AG10803 (cell line): ENCODE measurements at places on chromosomes 7 and 10.

- DNase-seq: no peak
Measured at GRCh38 chr7:39919646-39920045, 30.4 kb upstream of the CDK13 start.

DNA sequence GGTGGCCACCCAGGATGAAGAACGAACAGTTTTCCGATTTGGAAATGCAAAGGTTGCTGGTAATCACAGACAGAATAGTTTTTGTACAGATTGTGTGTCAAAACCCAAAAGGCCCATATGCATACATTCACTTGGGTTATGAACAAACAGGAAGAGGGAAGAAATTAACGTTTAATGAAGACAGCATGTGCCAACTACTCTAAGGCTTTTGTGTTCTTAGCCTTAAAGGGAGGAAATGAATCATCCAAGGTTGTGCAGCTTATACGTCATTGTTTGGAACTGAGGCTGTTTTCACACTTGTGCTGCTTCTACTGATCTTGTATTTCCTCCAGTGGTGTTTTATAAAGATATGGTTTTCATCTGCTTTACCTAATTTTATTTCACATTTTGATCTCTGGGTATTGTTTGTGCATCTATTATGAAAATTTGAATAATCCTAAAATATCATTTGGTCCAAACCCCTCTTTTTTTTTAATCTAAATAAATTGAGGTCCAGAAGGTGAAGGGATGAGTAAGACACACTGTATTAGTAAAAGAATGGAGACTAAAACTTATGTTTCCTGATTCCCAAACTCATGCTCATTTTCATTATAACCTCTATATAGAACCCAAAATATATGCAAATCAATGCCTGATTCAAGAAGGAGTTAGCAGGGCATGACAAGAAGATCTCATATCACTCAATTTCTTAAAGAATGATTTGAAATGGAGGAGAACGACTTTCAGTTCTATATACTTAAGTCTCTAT is 373.1 kb downstream of the THSD7A start:
- DNase-seq: peak; percentile 57

DNA sequence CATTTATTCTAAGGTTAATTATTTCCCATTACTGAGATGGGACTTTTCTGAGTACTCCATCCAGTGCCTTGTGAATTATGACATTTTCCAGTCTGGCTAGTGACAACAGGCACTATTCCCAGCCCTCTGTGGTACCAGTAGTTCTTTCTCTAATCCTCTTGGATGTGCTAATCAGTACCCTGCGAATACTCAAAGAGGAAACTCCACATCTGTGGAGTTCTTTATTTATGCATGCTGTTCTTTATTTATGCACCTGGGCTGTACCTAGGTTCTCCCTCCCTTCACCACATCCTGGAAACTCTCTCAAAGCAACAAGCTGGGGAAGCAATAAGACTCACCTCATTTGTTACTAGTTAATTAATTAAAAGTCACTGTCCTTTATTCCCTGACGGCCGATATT is 83.5 kb downstream of the TSPAN12 start:
- no peak for DNase-seq

- DNase-seq: peak; percentile 32
Measured at GRCh38 chr10:56537984-56538383, 176.9 kb upstream of the ZWINT start.

DNA sequence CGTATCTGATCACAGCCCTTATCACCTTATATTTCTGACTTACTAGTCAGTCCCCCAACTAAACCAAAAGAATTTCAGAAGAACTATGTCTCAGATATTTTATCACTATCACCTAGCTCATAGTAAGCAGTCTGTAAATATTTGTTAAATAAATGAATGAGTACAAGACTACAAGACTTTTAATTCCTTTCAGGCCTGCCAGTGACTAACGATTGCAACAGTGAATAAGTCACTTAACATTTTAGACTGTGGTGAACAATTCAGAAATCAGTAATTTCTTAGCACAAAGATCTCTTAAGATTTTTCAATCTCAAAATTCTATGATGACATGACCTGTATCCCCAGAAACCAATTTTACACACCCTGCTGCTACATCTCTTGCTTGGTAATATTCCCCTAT is 162.2 kb downstream of the IMMP2L start:
- DNase-seq: peak; percentile 9

DNA sequence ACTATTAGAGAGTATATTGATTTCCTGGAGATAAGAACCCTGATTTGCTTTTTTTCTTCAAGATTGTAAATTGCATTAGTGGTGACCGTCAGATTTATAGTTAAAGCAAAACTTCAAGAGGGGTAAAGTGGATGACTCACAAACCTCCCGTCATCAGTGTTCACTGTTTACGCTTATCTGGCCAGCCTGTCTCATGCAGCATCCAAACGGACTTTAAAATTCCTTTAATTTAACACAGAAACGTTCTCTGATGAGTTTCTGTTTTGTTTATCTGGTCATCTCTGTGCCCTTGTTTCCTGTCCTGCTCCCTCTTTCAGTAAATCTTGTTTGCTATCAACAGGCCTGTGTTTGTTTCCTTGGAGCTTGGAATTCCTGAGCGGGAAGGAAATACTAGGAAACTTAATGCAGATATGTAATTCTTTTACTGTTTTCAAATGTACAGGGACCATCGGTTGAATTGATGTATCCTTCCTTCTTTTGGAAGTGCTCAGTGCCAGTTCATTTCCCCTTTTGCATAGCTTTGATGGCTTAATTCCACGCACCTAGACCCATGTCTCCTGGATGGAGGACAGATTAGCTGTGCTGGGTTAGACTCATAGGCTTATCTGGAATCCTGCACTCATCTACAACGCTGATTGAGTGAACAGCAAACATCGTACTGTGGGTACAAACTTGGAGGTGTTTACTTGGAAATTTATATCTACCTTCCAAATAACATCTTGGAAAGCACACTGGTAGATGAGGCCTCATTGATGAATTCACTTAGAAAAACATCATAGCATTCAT is 21.3 kb downstream of the PTPRE start:
- DNase-seq: peak; percentile 38

- DNase-seq: peak; percentile 99
Measured at GRCh38 chr7:19958309-19958896, 185.0 kb upstream of the TMEM196 start.

DNA sequence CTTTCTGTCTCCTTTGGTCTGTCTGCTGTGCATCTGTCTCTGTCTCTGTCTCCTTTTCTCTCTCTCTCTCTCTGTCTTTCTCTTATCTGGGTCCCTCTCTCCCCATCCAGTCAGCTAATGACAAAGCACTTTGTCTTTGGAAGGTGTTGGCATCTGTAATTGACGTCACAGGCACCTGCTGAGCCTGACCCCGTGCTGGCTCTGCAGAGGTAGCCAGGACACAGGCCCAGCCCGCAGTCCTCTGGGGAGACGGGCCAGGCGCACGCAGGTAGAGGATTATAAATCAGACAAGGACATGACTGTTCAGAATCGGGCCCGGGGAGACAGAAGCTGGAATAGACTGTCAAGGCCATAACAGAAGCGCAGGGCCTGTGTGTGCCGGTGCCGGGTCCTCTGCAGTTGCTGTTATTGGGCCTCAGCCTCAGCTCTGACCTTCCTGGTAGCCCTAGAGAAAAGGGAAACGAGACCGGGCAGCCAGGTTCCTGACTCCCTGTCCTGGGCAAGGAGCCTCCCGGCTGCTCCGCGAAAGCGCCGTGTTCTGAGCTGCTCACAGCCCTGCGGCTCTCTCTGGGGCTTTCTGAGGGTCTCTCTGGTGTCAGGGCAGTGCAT is 10.7 kb upstream of the PSMG3 start:
- no peak for DNase-seq

DNA sequence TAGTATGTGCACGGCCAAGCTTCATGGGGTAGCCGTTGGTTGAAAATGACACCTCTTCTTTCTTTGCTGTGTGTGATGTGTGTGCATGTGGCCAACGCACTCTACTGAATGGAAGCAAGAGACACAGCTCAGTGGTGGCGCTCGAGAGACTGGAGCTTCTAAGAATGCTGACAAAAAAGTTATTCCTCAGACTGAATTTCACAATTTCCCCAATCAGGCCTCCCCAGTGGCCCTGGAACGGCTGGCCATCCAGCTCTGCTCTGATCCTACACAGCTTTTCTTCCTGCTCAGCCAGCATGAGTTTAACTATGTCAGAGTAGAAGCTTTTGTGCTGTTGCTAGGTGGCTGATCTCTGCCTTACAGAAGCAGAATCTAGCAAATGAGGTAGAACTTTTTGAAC is 186.7 kb upstream of the PLXDC2 start:
- DNase-seq: peak; percentile 55

- DNase-seq: peak; percentile 21
Measured at GRCh38 chr7:123770378-123770777, 21.6 kb upstream of the WASL start.

DNA sequence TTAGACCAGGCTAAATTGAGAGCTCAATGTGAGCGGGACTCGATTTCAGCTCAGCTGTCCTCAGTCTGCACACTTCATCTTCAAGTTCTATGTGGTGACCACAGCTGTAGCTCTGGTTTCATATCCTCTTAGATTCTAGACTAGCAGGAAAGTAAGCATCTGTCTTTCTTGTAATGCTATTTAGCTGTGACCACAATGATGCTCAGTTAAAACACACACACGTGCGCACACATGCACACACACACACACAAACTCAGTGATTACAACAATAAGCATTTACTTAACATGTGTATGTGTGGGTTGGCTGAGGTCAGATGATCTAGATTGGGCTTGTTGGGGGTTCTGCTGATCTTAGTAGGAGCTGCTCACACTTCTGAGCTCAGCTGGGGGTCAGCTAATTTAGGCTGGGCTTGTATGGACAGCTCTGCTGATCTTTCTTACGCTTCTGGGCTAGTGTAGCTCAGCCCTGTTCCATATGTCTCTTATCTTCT is 82.5 kb downstream of the ZNF365 start:
- peak; percentile 94 for DNase-seq

DNA sequence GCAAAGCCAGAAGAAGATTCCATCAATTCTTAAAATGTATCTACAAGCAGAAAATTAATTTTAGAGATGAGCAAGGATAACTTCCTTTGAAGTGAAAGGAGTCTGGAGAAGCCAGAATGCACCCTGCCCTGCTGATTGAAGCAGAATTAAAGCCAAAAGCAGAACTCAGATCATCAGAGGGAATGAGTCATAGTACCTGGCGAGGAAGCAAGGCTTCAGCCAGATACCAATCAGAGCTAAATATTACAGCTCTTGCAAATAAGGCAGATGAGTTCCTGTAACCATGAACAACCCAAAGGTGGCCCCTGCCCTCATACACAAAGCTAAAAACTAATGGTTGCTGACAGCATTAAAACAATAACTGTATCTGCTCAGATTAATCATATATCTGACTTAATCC is 10.4 kb downstream of the HTR7 start:
- peak; percentile 45 for DNase-seq

DNA sequence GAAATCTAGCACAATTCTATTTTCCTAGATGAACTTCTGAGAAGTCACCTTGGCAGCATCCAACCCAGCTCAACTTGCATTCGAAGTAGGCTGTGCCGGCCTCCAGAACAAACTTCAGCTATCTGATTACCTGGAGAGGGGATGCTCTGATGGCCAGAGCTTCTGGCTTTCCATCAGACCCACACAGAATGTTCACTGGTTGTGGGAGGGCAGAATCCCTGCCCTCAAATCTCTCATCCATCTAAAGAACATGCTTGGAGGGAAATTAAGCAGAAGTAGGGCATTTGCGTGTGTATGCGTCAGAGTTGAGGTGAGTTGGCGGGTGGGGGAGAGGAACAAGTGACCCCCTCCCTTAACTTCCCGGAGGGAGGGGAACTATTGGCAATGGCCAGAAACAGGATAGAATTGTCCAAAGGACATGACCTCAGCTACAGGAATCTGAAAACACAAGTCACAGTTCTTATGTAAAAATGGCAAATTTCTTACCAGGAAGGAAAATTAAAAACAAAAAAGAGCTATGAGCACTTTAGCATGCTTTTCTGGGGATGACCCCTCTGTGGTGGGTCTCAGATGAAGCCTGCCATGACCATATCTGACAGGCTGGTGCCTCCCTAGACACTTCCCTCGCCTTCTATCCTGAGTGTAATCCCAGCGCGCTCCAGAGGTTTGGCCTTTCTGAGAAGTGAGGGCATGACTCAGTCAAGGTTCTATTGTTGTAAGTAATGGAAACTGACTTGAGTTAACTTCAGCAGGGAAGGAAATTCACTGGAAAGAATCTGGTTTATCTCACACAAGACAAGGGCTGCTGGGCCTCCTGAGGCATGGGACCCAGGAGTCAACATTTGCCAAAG is 278.8 kb downstream of the RPS24 start:
- no peak for DNase-seq

GRCh38 chr7:1676550-1677078 is 6.5 kb downstream of the ELFN1 start:
- DNase-seq: no peak

DNA sequence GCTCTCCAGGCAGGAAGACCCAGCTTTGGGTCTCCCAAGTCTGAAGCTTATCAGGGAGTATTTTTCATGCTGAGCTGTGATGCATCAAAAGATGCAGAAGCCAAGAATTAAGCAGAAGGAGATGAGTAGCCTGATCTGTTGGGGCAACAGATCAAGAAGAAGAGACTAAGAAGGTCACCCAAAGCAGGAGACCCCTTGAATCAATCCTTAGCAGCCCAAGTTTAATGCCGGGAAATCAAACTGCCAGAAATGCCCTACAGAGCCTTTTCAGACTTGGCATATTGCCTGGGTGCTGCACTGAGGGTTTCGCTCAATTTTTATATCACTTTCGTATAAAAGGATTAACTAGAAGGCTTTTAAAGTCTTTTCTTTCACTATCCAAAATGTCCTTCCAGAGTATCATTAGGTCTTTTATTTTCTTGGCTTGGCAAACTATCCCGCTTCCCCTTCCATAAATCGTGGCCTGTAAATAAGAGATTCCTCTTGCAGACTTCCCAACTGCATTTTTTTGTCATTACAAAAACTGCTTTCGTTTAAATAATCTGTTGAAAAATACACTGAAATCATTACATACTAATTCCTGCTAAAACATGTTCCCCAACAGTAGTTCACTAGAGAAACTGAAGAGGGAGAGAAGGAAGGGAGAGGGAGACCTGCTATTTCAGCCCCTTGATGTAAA is 49.0 kb upstream of the STK17A start:
- DNase-seq: peak; percentile 87

GRCh38 chr10:127456122-127456521 is 93.0 kb upstream of the NPS start:
- no peak for DNase-seq

GRCh38 chr10:83289373-83289772 is 849.9 kb upstream of the GHITM start:
- no peak for DNase-seq

GRCh38 chr10:37285063-37285462 is 159.7 kb downstream of the ANKRD30A start:
- no peak for DNase-seq

- DNase-seq: no peak
Measured at GRCh38 chr10:650441-650851, 39.0 kb downstream of the DIP2C start.

- DNase-seq: no peak
Measured at GRCh38 chr7:46942574-46942973, 639.3 kb downstream of the TNS3 start.

DNA sequence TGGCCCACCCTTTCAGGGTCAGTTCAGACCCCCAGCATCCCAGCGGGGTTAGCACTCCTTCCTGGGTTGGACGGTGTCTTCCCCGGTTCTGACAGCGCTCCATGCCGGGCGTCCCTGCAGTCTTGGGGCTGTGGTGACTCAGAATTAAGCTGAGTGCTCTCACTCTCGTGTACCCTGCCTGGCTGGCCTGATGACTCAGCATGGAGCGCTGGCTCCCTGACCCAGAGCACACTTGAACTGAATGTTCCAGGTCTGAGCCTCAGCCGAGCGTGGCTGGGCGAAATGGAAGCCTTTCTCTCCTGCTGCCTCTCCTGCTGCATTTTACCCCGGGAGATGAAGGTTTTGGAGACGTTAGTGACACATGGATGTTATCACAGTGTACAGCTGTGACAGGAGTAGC is 7.1 kb downstream of the BAG3 start:
- DNase-seq: peak; percentile 87
